RKO (cell line): ENCODE measurements at places on chromosomes 11 and 22.
A peak's percentile ranks its signal among the peaks of the same experiment; 100 is the strongest.

- no peak for DNase-seq
Measured at GRCh38 chr11:121914508-121915059, 201.4 kb downstream of the BLID start.

GRCh38 chr22:45917700-45918458 lies 59.1 kb downstream of the WNT7B start:
- DNase-seq, result no peak

DNA sequence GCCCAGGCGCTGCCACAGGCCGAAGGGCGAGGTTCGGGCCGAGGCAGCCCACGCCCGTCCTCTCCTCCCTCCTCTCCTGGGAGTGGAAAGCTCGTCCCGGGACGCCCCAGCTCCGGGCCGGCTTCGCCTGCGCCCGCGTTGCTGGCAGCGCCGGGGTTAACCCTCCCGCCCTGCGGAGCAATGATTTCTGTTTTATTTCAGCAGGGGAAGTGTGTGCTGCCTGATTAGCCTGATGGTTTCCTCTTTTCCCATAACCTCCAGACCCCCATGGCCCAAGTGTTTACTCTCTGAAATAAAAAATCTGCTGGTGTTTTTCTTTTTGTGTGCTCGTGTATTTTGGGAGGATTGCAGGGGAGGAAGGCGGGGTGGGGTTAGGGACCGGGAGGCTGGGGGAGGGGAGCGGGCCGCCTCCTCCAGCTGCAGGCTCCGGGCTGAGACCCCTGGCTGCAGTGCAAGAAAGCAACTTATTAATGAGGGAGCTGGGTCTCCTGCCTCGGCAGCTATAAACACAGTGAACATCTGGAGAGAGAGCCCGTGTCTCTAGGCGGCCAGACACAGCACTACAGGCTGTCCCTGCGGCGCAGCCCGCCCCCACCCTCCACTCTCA lies 38.6 kb downstream of the ETS1 start:
- no peak for DNase-seq

DNA sequence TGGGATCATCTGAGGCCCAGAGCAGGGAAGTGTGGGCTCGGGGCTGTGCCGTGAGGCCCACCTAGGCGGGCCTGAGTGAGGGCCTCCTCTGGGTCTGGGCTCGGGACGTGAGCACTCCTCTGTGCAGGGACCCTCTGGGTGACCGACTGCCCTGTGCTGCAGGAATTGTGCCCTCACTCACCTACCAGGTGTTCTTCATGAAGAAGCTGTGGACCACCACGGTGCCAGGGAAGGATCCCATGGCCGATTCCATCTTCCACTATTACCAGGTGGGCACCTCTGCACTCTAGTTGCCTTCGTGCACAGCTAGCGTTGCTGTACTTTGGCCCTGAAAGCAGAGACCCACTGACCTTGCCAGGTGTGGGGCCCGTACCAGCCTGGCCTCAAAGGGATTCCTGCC lies 80.5 kb downstream of the MYO7A start:
- DNase-seq, result no peak

- DNase-seq, result no peak
Measured at GRCh38 chr11:61737636-61738386, 14.6 kb upstream of the MYRF start.

- peak; percentile 79 for DNase-seq
Measured at GRCh38 chr22:26553056-26553752, 36.7 kb downstream of the TPST2 start.

DNA sequence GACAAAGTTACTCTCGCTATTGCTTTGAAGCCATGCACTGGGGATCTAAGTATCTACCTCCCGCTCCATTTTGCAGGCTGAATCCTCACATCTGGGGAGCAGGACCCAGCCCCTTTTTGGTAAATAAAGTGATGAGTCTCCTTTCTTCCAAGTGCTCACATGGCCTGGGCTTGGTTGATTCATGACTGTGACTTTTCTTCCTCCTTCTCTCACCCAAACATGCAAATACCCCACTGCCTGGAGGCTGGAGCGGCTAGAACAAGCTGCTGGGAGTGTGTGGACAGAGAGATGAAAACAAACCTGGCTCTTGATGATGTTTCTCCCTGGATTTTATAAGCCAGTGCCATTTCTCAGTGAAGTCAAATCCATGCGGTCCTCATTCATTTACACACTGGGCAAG lies 72.7 kb downstream of the TRIM29 start:
- no peak for DNase-seq

GRCh38 chr22:24996420-24996952 lies 44.0 kb downstream of the KIAA1671 start:
- DNase-seq, result no peak

- DNase-seq, result peak; percentile 96
Measured at GRCh38 chr11:36149538-36150242, 139.5 kb downstream of the COMMD9 start.

GRCh38 chr11:126391970-126392632 lies 36.6 kb downstream of the ST3GAL4 start:
- DNase-seq, result no peak
